Activated naive CD4-positive, alpha-beta T cell treated with Interleukin-2 at 50 U/mL for 16 hours (primary cell): ENCODE measurements at places on chromosomes 7 and 10.

- no peak for DNase-seq
These were observed 7.9 kb upstream of the CFAP43 start for GRCh38 chr10:104240078-104240477.

GRCh38 chr10:36424502-36424901, 700.9 kb upstream of the ANKRD30A start:
- DNase-seq, result no peak

GRCh38 chr10:2980116-2980515, 87.2 kb upstream of the PFKP start:
- DNase-seq, result no peak

DNA sequence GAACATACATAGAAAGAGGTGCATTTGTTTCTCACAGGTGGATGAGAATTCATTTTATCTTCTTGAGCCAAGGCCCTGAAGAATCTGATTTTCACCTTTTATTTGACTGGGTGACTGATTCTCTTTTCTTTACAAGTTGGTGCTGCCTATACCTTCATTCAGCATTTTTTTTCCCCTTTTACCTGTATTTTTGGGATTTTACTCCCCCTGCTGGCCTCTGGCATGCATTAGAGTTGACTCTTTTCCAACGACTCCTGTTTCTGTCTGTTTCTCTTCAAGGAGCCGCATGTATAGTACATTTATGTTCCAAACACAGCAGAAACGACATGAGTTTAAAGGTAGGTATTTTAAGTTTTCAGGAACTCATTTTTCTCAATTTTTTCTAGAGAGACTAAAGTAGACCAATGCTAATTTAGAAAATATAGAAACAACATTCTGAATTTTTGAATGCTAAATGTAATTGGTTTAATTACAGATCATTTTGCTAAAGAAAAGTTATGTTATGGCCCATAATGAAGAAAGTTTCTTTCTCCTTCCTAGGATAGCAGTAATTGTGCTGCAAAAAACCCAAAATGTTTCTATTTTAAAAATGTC, 149.8 kb upstream of the HDAC9 start:
- peak; percentile 11 for DNase-seq

- DNase-seq, result no peak
These were observed 86.2 kb downstream of the GPR85 start for GRCh38 chr7:113000316-113001020.

- DNase-seq, result no peak
These were observed 42.6 kb upstream of the GSAP start for GRCh38 chr7:77458786-77459185.

DNA sequence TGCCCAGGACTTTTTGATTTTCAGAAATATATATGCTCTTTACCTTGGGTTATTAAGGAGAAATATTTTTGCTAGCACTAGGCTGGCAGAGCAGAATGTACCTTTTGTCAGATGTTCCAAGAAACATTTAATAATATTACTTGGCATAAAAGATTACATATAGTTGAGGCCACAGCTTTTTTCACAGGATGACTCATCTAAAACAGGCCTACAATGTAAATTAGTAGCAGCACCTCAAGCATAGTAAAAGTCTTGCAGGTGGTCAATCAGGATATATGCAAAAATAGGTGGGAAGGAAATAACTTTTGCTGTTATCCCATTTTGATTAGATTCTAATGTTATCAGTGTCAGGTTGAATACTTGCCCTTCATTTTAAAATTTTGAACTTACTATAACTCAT, 14.9 kb upstream of the ITGB1 start:
- no peak for DNase-seq

DNA sequence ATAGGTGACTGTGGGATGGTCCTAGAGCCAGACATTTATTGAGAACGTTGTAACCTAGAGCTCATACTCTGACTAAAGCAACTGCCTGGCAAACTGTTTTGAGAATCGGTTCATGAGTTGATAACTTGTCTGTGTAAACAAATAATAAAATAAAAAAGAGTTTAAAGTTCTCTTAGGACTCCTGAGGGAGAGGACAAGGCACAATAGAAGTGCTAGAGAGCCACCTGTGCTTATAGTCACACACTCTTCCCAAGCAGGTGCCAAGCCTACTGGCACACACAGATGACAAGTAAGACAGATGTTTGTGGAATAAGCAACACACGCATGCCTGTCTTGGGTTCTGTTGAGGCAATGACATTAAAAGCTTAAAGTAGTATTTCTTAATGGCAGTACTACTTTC, 7.9 kb downstream of the EDRF1 start:
- DNase-seq, result no peak

DNA sequence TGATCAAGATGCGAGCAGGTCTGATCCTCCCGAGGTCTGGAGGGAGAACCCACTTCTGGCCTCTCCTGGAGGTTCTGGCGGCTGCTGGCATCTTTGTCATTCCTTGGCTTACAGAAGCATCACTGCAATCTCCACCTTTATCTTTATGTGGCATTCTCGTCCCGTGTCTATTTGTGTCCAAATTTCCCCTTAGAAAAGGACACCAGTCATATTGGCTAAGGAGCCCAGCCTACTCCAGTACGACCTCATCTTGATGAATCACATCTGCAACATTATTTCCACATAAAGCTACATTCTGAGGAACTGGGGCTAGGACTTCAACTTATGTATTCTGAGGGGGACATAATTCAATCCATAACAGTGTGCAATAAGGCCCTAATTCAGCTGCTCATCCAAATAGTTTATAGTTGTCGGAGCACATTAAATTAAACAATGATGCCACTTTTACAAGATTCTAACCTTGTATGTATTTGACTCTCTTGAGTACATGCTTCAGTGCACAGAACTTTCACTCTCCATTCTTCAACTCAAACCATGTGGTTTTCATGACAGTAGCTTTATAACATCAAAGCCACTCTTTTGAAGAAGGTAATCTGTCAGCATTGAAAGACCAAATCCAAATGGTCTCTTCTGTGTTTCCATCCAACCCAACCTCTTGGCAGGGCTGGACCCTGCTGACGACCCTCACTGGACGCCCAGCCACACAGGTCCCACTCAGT, 86.2 kb upstream of the DDC start:
- no peak for DNase-seq

GRCh38 chr10:78433766-78434535, 400.3 kb downstream of the RPS24 start:
- DNase-seq, result no peak

- DNase-seq, result no peak
These were observed 57.6 kb upstream of the MDFIC start for GRCh38 chr7:114864278-114864677.

GRCh38 chr10:102310361-102311024, 65.2 kb downstream of the GBF1 start:
- DNase-seq, result no peak

DNA sequence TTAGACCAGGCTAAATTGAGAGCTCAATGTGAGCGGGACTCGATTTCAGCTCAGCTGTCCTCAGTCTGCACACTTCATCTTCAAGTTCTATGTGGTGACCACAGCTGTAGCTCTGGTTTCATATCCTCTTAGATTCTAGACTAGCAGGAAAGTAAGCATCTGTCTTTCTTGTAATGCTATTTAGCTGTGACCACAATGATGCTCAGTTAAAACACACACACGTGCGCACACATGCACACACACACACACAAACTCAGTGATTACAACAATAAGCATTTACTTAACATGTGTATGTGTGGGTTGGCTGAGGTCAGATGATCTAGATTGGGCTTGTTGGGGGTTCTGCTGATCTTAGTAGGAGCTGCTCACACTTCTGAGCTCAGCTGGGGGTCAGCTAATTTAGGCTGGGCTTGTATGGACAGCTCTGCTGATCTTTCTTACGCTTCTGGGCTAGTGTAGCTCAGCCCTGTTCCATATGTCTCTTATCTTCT, 82.5 kb downstream of the ZNF365 start:
- no peak for DNase-seq

- no peak for DNase-seq
These were observed 8.2 kb upstream of the SGPL1 start for GRCh38 chr10:70807556-70807955.

- DNase-seq, result no peak
These were observed at the start of gene DKK1 for GRCh38 chr10:52313933-52314821. Gene DKK1, plus strand, starts transcription at chr10:52314281. Its CDS starts 154 bp downstream, at chr10:52314435.

DNA sequence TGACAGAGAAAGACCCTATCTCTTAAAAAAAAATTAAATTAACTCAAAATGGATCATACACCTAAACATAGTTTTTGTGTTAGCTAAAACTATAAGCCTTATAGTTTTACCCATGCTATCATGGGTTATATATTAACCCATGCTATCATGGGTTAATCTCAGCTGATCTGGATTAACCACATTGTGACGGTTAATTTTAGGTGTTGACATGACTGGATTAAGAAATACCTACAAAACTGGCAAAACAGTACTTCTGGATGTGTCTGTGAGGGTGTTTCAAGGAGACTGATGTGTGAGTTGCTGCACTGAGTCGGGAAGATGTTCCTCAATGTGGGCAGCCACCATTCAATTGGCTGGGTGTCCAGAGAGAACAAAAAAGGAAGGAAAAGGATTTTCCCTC, 44.3 kb upstream of the FXYD4 start:
- no peak for DNase-seq

DNA sequence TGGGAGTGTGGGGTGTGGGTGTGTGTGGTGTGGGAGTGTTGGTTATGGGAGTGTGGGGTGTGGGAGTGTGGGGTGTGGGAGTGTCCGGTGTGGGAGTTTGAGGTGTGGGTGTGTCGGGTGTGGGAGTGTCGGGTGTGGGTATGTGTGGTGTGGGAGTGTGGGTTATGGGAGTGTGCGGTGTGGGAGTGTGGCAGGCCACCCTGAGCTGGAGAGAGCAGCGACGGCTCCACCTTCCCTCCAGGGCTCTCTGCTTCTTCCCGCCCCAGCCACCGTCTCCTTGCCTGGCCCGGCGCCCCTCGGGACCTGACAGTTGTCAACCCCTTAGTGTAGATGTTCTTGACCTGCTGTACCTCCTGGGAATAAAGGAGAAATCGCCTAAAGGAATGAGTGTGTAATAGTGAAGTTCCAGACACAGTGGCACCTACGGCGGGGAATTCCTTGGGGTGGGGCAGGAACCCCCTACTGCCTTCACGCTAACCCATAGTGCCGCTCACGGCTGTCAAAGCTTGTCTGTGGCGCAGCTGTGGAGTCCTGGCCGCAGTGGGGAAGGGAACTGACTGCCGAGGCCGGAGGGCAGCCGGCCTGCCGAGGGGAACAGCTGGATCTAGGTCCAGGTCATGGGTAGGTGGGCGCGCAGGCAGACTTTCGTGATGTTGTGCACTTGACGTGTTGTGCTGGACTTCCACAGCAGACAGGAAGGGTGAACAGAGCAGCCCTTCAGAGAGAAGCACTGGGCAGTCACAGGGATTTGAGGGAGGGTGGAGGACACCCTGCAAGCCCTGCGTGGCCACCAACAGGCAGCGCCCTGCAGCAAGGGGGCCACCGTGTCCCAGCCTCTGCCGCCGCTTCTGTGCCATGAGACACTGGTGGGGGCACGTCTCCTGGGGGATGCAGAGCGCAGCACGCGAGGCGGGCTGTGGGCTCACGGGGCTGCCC, 49.0 kb upstream of the EN2 start:
- DNase-seq, result no peak

DNA sequence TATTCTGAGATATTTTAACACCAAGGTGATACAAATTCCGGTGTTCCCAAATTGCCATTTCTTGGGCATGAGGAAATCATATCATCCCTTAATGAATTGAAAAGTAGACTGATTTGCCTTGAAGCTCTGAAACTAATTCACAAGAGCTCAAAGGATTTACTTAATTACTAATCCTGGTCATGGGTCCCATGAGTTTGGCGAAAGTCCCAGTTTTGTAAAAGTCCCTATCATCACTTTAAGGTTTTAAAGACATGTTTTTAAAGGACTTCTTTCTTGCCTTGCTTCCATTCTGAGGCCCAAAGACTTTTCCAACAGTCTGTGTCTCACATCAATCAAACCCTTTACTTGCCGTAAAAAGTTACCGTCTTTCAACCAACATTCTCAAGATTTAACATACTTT, 377.9 kb downstream of the DNAJB9 start:
- DNase-seq, result no peak

DNA sequence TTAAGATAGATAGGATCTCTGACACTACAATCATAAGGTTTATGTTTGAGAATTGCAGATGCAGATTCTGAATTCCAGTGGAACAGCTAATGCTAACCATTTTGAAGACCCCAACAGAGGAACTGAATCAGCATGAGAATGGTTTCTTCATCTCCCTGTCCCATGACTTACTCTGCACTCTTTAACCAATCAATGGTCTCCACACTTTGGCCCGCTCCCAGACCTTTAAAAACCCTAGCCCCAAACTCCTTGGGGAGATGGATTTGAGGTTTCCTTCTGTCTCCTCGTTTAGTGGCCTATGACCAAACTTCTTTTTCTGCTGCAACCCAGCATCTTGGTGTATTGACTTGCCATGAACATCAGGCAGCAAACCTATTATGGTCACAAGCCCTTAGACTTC, 804.9 kb downstream of the LRMDA start:
- DNase-seq, result no peak

- DNase-seq, result no peak
These were observed 27.9 kb downstream of the PAPOLB start for GRCh38 chr7:4833691-4834600.

DNA sequence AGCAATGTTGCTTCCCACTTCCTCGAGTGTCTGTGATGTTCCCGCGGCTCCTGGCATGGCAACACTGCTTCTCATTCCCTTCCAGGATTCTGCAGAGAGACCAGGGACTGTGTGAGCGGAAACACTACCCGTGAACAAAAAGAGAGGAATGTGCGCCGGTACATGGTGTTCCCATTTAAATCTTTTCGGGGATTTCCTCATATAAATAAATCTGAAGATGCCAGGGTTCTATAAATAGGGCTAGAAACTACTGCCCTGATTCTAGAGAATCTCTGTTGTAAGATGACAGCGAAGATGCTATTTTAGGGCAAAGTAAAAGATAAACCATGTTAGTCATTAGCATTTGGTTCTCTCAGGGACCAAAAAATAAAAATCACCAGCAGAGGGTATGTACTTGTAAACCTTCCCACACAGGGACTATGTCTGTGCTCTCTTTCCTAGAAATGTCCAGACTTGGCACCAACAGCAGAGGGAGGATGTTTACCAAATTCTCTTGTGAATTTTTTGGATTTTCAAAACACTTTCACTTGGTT, 92.2 kb upstream of the DDC start:
- DNase-seq, result no peak

DNA sequence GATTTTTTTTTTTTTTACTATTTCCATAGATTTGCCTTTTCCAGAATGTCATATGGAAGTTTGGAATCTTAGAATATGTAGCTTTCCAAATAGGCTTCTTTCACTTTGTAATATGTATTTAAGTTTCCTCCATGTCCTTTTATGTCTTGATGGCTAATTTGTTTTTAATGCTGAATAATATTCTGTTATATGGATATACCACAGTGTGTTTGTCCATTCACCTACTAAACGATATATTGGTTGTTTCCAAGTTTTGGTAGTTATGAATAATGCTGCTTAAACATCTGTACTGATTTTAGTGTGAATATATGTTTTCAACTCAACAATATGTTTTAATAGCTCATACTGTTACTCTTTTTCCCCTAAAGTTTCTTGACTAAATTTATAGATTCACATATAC, 669.8 kb upstream of the PCDH15 start:
- no peak for DNase-seq

GRCh38 chr7:77222819-77223218, 23.2 kb upstream of the FGL2 start:
- DNase-seq, result no peak

- no peak for DNase-seq
These were observed 32.3 kb upstream of the IL6 start for GRCh38 chr7:22694597-22695207.
